Temporal lobe (tissue), 4 donors: ENCODE measurements at places on chromosomes 13 and 19. TPM values are rescaled to one million over a fixed set of nuclear protein-coding genes. Genes with fewer than 3 reads are reported as not detected.

Gene RASGRP4
- total RNA-seq, result 0.25 TPM

Gene PGLYRP2
- not detected for total RNA-seq

Gene APOC4
- not detected for total RNA-seq

Gene TMEM38A
- 4.7 TPM for total RNA-seq

Gene KMT5C
- 5.9 TPM for total RNA-seq

Gene ZNF420
- 31.5 TPM for total RNA-seq

Gene UBL3
- 65.2 TPM for total RNA-seq

Gene IGFL1
- total RNA-seq, result not detected

Gene FGF22
- 0.25 TPM for total RNA-seq

Gene RPS28
- 175 TPM for total RNA-seq

Gene CACNA1A
- 46.7 TPM for total RNA-seq

Gene CGB8
- not detected for total RNA-seq

Gene COG6
- total RNA-seq, result 33.7 TPM

Gene CEACAM20
- not detected for total RNA-seq

Gene DKKL1
- total RNA-seq, result not detected

Gene DAND5
- not detected for total RNA-seq

Gene KLK13
- not detected for total RNA-seq

Gene SLC1A6
- 37.9 TPM for total RNA-seq

Gene CCDC8
- 2.5 TPM for total RNA-seq

Gene CGB7
- not detected for total RNA-seq

Gene PBX4
- total RNA-seq, result 8.6 TPM
